ENCODE measurements at places on chromosomes 16 and 17. TPM values are rescaled to one million over a fixed set of nuclear protein-coding genes. Genes with fewer than 3 reads are reported as not detected.

Gene ZNF469
- total RNA-seq = 0.46 TPM

Gene SOX9
- total RNA-seq = 11.3 TPM

DNA sequence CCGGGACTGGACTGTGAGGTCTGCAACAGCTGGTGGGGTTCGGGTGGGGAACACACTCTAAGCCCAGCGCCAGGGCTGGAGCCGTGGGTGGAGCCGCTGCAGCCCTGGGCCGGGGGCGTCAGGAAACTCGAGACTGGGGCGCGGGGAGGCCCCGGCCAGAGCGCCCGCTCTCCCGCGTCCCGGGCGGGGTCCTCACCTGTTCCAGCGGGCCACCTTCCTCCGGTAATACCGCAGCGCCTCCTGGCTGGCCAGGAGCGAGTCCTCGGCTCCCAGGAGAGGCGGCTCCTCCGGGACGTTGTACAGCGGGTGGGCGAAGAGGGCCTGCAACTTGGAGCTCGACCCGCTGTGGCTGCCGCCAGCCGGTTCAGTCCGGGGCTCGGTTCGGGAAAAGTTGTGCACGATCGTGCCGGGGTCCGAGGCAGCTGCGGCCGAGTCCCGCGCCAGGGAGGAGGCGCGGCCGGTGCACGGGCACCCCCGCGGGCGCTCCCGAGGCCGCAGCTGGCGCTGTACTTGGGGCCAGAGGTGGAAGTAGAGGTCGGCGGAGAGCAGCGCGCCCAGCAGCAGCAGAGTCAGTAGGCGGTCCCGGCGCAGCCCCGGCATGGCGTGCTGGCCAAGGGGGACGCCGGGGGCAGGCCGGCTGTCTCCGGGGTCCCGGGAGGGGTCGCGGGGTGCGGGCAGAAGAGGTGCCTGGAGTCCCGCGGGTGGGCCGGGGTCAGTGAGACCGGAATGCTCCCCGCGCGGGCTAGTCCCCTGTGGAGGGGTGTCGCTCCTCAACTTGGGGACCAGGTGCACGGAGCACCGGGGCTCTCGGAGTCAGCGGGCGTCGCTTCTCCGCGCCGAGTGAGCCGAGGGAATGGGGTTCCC lies 868 bp downstream of the FAM20A start:
- DNase-seq = no peak

Gene CHTF18
- total RNA-seq = 39.2 TPM

- no peak for DNase-seq
Measured at GRCh38 chr17:35793257-35793656, 2.2 kb downstream of the MMP28 start.

DNA sequence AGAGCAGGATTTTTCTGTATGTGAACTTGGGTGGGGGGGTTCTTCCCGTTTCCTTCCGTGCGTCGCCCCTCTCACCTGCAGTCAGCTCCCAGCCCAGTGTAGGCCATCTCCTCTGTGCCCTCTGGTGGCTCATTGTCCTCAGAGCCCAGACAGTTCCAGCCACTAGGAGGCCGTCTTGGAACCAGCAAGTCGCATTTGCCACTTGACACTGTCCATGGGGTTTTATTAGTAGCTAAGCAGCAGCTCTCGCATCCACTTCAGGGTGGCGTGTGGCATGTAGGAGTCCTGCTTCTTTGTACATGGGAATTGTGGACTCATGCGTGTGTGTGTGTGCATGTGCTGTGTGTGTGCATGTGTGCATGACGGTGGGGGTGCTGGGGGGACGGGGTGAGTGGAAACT lies 74.0 kb downstream of the SEC14L1 start:
- peak; percentile 17 for DNase-seq

Gene SCGB1C2
- not detected for total RNA-seq

GRCh38 chr16:86931410-86931941 lies 353.1 kb downstream of the FOXL1 start:
- peak; percentile 31 for DNase-seq

GRCh38 chr16:73020409-73020884 lies 27.5 kb downstream of the ZFHX3 start:
- peak; percentile 97 for DNase-seq

DNA sequence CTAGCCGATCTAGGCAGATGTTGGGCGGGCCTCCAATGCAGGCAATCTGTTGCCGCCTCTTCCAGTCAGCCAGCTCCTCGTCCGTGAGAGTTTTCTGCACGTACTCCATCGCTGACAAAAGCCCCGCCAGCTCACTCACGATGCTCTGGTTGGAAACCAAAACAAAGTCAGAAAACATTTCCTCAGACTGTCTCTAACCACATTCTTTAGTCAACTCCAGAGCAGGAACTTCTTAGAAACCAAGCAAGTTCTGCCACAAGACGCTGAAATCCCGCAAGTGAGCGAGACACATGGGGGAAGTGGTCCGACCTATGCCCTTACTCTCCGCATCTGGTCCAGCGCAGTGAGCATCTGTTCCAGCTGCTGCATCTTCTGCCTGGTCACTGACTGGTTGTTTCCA lies 49.1 kb downstream of the STAT5A start:
- DNase-seq = no peak

Gene SMCR8
- 9.0 TPM for total RNA-seq

Gene DLG4
- total RNA-seq = 17.3 TPM

Gene RHBDL1
- 0.80 TPM for total RNA-seq

Gene ABCC3
- total RNA-seq = 7.6 TPM

Gene LGALS9
- not detected for total RNA-seq

GRCh38 chr17:45686250-45686649 lies 97.9 kb upstream of the CRHR1 start:
- DNase-seq = no peak

Gene PRSS53
- 9.7 TPM for total RNA-seq

Gene TEKT3
- 0.06 TPM for total RNA-seq

Gene CNTNAP4
- not detected for total RNA-seq

DNA sequence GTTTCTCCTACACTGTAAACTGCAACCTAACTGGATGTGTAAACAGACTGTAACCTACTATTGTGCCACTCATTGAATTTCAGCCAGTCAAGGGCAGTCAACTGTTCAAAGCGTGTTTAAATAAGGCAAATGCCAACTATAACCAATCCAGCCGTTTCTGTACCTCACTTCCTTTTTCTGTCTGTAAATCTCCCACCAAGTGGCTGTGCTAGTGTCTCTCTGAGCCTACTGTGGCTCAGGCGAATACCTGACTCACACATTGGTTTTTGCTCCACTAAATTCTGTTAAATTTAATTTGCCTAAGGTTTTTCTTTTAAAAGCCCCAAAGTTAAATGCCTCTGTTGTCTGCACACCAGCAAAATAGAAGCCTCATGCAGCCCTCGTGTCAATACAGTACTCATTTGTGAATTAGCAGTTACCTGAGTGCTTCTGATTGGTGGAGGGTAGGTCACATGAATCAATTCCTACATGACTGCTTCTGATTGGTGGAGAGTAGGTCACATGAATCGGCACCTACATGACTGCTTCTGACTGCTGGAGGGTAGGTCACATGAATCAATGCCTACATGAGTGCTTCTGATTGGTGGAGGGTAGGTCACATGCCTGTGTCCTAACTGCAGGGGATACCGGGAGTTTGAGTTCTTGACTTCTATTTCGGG lies 31.1 kb upstream of the CCR7 start:
- DNase-seq = peak; percentile 46

DNA sequence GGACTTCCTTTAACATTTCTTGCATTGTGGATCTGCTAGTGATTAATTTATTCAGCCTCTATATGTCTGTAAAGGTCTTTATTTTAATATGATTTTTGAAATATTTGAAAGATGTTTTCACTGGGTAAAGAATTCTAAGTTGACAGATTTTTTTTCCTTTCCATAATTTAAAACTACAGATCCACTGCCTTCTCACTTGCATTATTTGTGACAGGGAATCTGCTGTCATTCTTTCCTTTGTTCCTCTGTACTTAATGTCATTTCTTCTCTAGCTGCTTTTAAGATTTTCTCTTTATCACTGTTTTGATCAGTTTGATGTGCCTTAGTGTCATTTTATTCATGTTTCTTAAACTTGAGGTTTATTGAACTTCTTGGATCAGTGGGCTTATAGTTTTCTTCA lies 159.9 kb downstream of the CYB561 start:
- no peak for DNase-seq

GRCh38 chr17:74326506-74326905 lies 480 bp downstream of the KIF19 start:
- DNase-seq = no peak

Gene BAIAP3
- total RNA-seq = 0.51 TPM

DNA sequence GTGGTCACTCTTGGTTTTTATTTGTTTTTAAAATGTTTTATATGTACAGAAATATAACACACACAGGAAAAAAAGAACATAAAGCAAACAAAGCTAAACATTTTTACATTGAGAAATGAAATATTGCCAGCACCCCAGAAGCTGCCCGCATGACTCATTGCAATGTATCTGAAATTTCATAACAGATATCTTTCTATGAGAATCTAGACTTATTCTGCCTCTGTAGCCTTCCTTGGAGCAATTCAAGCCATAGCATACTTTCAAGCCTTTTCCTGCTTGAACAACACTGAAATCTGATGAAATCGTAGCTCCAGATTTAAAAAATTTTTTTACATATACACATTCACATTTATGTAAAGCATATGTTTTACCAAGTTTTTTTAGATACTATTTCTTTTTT lies 86.9 kb downstream of the RBBP6 start:
- DNase-seq = peak; percentile 43

Gene SP2
- total RNA-seq = 1.7 TPM

Gene IL32
- total RNA-seq = 12.3 TPM

Gene NPIPA5
- 2.4 TPM for total RNA-seq

GRCh38 chr16:12529582-12529981 lies 274.1 kb downstream of the CPPED1 start:
- no peak for DNase-seq

- no peak for DNase-seq
Measured at GRCh38 chr17:79022507-79022991, 1.4 kb upstream of the C1QTNF1 start.

DNA sequence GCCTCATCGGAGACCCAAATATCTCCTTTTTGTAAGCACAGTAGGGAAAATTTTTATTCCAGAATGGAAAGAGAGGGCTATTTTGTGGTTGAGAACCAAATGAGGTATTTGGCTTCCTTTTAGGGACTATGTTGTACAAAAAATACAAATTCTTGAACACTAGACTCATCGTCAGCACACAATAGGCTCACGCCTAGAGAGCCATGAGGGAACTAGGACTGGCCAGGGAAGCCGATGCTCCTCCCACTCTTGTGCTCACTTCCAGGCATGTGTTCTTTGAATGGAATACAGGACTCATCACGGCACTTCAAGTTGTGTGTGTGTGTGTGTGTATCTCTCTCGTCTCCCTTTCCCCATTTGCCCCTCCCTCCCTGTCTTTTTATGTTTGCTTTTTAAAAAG lies 17.8 kb upstream of the BLMH start:
- DNase-seq = peak; percentile 15

GRCh38 chr17:35747540-35748017 lies 5.5 kb downstream of the GAS2L2 start:
- peak; percentile 53 for DNase-seq

GRCh38 chr17:79046197-79046915 lies 22.4 kb downstream of the C1QTNF1 start:
- DNase-seq = no peak

DNA sequence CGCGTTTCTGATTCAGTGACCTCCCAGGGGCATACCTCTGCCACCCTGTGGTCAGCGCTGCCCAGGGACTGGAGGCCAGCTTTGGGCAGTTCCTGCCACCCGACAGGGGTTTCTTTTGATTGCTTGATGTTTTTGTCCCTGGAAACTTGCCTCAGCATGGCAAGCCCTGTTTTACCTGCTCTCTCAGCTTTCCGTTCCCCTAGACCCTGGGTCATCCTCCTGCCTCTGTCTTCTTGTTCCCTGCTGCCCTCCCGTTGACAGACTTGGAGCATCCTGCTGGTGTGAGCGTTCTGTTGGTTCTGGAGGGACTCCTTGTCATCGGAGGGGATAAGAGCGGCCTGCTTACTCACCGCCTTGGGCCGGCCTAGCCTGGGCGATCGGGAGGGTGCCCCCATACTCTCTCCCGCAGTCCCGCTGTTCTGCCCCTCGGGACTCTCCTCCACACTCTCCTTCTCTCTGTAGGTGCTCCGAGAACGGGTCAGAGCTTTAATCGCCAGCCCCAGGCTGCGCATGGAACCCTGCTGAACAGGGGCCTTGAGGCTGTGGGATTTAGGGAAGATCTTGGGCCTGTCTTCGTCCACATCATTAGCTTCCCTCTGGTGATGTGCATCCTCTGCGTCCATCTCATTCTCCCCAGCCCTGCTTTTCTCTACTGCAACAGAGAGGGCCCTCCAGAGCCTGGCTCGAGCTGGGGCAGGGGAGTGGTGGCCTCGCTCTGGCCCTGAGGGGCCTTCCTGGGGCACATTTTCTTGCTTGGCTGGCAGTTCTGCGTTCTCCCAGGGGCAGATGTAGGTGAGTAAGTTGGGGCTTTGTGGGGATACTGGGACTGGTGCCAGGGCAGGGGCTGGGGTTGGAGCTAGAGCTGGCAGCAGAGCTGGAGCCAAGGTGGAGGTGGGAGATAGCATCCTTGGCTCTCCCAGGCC lies 13.7 kb downstream of the GPR179 start:
- no peak for DNase-seq

DNA sequence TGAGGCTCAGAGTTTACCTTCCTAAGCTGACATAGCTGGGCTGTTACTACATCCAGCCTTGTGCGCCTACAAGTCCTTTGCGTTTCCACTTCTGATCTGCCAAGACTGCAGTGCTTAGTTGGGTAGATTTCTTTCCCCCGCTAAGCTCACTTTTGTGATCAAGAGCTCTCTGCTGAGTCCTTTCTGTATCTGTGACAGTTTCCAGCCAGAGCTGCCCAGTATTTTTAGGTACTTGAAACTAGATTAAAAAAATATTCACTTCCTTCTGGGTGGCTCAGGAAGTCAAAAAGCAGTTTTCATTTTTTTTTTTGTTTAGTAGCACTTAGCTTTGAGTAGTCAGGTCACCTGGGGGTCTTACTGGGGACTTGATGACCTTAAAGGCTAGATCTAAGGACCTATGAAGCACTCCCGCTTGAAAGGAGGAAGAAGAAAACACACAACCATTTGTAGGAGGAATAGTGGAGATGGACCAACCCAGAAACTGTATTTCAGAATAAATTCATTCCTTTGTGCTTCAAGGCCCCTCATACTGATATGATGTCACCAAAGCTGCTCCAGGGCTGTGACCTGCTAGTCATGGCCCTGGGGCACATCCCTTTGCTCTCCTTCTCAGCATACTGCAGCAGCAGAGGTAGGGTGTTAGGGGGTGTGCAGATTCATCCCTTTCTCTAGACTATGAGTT lies 75.6 kb upstream of the HNF1B start:
- DNase-seq = no peak

GRCh38 chr17:8141741-8142140 lies 10.5 kb downstream of the PER1 start:
- no peak for DNase-seq
